Parietal lobe (tissue), 2 donors: ENCODE measurements at places on chromosomes 4 and X. TPM values are rescaled to one million over a fixed set of nuclear protein-coding genes. Genes with fewer than 3 reads are reported as not detected.

XPNPEP2 gene
- not detected for total RNA-seq

ZNF280C gene
- 15.0 TPM for total RNA-seq

NAP1L5 gene
- 30.0 TPM for total RNA-seq

NRK gene
- total RNA-seq, result 1.3 TPM

NHSL2 gene
- 1.3 TPM for total RNA-seq

GAGE12J gene
- not detected for total RNA-seq

KLHL13 gene
- 31.3 TPM for total RNA-seq

FMR1NB gene
- not detected for total RNA-seq

CORIN gene
- total RNA-seq, result 0.31 TPM
